ENCODE measurements at places on chromosomes 12 and 14. TPM values are rescaled to one million over a fixed set of nuclear protein-coding genes. Genes with fewer than 3 reads are reported as not detected.

DNA sequence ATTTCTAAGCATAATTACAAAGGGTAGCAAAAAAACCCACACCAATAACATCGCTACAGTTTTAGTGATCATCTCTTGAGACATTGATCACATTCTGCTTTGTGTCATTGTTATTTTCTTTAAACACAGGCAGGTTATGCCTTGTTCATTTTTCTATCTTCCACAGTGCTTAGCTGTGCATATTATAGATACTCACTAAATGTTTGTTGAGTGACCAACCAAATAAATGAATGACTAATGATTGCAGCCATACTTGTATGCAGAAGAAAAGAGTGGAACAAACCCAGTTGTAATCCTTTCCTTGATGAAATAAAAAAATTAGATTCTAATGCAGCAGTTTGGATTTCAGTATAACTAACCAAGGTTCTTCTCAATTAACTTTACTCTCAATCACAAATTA lies 81.0 kb upstream of the RASSF8 start:
- no peak for DNase-seq

DNA sequence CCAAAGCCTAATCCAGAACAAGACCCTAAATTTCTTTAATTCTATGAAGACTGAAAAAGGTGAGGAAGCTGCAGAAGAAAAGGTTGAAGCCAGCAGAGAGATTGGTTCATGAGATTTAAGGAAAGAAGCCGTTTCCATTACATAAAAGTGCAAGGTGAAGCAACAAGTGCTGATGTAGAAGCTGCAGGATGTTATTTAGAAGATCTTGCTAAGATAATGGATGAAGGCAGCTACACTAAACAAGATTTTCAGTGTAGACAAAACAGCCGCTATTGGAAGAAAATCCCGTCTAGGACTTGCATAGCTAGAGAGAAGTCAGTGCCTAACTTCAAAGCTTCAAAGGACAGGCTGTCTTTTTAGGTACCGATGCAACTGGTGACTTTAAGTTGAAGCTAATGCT lies 65.4 kb upstream of the AMIGO2 start:
- no peak for DNase-seq

DNA sequence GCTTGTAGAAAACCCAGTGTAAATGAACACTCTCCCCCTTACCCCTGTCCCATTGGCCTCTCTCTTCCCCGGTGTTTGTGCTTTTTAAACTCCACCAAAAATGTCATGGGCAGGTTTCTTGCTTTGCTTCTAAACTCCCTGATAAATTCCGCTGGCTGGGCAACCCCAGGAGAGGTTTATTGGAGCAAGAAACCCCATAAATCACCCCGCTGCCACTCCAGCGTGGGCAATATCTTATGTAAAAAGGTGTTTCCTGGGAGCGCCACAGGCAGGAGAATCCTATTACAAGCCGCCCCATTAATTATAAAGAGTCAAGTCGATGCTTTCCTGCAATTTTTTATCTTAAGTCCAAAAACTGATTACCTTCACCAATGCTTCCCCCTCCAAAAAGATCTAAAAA lies 22.8 kb downstream of the LHX5 start:
- DNase-seq, result no peak

DNA sequence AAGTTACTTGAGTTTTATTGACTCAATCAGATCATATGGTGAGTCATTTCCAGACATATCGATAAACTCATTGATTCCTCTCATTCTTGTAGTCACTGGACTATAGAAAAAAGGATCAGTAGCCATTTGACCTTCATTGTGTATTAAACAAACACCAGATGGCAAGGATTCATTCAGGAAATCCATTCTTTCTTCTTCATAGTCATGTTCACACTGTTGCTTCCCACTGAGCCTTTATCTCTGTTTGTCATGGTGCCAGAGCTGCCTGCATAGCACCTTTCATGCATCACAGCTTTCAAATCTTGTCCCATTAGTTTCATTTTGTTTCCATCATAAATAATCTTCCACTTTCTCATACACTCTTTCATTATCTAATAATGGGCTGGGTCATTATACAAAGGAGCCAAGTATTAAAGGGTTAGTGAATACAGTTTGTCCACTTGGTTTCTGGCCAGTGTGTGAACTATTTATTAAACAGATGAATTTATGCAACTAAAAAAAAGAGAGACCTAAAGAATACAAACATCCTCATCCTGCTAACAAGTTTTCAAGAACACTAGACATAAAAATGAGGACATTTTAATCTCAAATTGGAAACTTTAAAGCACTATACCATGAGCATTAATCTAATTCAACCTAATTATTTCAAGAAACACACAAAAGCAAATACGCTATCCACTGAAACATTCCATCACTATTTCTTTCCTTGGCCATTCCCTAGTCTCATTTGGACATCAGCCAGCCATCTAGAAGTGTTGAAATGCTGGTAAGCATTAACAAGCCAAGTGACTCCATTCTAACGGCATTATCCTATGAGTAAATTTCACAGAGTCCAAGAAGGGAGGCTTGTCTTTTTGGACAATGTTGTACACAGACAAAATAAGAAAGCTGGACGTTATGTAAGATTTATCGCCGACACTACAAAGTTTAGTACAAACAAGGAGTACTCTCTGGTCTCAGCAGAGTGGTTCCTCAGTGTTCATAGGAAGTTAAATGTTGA lies 476.5 kb downstream of the FOXG1 start:
- no peak for DNase-seq

DNA sequence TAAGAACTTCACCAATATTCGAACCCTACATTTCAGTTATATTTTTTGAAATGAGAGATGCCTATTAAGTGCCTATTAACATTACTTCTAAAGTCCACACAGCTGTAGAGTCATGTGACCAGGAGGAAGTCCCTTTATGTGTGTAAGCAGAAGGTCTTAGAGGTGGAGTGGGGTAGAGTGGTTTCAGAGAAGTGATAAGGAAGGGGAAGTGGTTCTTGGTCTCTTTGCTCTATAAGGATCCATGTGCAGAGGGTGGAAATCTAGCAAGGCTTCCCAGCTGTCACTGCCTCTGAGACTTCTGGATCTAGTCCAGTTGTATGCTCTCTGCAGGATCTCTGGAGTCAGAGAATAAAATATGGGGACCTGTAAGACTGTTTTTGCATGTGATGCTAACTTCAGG lies 673.9 kb downstream of the FLRT2 start:
- DNase-seq, result no peak

DNA sequence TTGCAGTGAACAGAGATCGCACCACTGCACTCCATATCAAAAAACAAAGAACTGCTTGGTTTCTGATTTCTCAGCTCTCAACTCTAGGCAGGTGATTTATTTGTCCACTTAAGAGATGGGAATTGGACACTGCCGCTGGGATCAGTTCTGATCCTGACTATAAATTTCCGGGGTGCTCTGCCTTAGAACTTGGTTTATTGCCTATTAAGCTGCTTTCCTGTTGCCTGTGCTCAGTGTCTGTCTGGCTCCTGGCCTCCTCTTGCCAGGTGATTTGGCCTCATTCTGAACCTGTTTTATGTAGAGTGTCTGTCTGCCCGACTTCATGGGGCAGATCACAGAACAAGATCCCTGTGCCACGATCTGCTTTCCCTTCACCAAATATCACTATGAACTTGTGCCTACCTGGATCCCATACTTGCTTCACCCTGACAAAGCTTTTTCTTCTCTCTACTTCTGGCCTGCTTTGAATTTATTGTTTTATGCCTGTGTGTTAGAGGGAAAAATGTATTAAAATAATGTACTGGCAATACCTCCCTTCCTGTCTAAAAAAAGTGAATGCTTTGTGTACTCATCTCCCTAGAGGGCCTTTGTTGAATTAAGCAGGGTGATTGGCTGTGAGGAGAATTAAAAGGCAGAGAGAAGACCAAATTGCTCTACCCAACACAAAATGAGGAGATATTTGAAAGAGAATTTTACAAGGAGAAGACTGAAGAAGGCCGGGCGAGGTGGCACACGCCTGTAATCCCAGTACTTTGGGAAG lies 27.6 kb downstream of the CDKN1B start:
- DNase-seq, result no peak

GLI1 gene
- 0.27 TPM for total RNA-seq

DNA sequence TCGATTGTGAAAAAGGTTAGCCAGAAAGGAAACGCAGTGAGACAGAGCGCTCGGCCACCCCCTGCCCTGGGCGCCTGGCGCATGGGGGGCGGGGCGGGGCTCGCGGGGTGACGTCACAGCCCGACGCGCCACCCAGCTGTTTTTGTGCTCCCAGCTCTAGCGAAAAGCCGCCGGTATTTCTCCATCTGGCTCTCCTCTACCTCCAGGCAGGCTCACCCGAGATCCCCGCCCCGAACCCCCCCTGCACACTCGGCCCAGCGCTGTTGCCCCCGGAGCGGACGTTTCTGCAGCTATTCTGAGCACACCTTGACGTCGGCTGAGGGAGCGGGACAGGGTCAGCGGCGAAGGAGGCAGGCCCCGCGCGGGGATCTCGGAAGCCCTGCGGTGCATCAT lies at the start of gene GABARAPL1:
Gene GABARAPL1 (plus strand): TSS at position 139 of the 393 bp plus-strand sequence. CDS start 253 bp downstream, at position 392.
- peak; percentile 72 for DNase-seq

DNA sequence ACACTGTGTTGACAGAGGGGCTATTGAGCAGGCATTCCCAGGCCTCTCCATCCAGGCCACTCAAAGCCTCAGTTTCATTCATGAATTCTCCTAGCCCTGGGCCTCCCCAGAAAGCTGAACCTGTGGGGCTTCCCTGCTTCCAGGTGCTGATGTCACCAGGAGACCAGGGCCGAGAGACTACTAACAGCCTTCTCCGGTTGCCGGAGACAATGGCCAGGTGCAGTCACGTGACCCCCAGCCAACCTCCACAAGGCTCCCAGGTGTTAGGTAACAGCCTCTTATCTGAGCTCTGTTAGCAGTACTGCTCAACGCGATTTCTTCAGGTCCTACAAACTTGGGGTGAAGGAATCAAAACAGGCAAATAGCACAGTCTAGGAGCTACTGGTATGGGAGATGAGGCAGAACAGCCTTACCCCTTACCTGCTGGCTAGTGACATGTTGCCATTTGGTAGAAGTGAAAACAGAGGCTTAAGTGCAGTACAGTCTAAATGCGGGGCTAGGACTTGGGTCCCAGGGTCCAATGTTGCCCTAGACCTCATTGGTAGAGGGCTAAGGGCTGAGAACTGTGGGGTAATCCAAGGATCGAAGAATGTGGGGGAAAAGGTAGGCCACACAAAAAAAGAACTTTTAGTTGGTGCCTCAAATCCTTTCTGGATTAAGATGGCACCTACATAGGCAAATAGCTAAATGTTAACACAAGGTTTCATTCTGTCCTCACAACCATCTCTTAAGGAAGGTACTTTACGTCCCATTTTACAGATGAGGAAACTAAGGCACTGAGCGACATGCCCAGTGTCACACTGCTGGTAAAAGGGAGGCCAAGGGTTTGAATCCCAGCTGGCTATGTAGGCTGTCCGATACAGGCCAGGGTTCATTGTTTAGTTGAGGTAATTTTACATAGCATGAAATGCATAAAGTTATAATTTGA lies 3.8 kb downstream of the CCDC88C start:
- DNase-seq, result no peak

- DNase-seq, result no peak
Measured at GRCh38 chr12:10719482-10719881, 3.6 kb downstream of the YBX3 start.

STYK1 gene
- total RNA-seq, result 1.6 TPM

DNA sequence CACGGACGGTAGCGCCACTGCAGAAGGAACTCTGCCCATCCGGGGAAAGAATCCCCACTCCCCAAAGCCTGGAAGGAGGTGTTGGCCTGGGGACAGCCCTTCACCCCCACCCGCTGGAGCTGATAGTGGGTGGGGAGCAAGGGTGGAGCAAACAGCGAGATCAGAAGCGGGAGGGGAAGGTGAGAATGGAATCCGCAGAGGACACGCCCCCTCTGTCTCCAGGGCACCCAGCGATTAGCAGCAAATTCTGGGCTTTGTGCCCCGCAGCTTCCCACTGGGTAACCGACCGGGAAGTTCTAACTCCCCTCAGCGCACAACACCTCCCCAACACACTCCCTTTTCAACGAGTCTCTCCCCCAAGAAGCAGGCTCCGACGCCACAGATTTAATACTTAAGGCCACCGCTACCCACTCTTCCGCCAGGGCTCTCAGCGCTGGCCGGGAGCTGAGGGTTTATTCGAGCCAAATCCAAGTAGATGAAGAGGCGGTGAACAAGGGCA lies 1.4 kb downstream of the SLC25A29 start:
- DNase-seq, result peak; percentile 36

GRCh38 chr14:59154373-59154772 lies 34.1 kb upstream of the DAAM1 start:
- no peak for DNase-seq

RNASE4 gene
- total RNA-seq, result 8.9 TPM

DNA sequence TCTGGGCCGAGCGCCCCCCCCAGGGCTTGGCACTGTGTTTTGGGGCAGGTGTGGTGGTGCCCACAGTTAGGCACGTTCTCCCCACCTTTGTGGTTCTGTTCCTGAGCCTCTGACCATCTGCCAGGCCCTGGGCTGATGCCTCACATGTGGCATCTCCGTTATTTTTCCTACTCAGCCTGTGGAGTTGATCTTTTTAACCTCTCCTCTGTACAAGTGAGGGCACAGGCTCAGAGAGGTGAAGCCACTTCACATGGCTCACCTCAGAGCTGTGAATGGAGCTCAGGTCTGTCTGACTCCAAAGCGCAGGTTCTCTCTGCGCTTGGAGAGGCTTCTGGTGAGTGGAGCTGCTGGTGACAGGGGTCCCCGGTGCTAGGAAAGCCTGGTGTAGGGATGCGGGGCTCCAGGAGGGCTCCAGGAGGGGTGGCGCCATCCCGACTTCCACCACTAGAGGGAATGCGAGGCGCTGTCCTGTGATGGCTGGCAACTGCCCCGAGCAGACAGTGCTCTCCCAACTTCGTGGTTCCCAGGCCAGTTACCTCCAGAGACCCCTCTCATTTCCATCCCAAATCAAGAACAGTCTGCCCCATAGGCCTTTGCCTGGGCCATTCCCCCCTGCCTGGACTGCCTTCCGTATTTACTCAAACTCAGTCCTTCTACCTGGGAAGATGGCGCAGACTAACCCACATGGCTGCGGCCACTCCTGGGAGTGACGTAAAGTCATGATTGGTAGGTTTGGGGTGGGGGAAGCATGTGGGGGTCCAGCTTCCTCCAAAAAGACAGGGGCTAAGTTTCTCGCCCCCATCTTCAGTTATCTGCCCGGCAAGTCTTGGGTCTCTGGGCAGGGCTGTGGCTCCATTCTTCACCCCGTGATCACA lies 9.9 kb downstream of the BCL7A start:
- DNase-seq, result peak; percentile 33

FSCB gene
- not detected for total RNA-seq

GRCh38 chr12:106123551-106124081 lies 15.1 kb downstream of the NUAK1 start:
- no peak for DNase-seq

DNA sequence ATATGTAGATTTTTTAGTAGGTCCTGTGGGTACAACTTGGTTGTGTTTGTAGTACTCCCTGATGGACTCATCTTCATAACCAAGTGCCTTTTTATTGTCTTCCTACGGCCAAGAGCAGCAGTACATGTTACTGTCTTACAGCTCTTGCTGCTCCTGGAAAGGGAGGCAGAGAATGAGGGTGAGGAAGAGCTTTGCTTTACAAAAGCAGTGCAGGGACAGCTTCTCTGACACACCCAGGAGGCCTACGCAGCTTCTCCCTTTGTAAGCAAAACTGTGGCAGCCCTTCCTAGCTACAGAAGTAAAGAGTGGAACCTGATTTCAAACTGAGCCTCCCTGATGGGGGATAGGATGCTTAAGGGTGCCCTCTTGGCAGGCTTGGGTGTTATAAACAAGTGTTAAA lies 18.6 kb downstream of the MYRFL start:
- no peak for DNase-seq

C12orf50 gene
- not detected for total RNA-seq

GRCh38 chr12:57477710-57478681 lies 1.7 kb downstream of the ARHGAP9 start:
- DNase-seq, result no peak

MYO1H gene
- total RNA-seq, result not detected
